ENCODE measurements at places on chromosomes 1 and 21. TPM values are rescaled to one million over a fixed set of nuclear protein-coding genes. Genes with fewer than 3 reads are reported as not detected.
A peak's percentile ranks its signal among the peaks of the same experiment; 100 is the strongest.

The TCP10L gene
- 2.6 TPM for total RNA-seq

The NR0B2 gene
- 4.5 TPM for total RNA-seq

The TMEM82 gene
- not detected for total RNA-seq

The ARHGEF19 gene
- total RNA-seq, result 2.1 TPM

- DNase-seq, result no peak
These were observed 21.2 kb downstream of the CRNN start for GRCh38 chr1:152392909-152393308.

DNA sequence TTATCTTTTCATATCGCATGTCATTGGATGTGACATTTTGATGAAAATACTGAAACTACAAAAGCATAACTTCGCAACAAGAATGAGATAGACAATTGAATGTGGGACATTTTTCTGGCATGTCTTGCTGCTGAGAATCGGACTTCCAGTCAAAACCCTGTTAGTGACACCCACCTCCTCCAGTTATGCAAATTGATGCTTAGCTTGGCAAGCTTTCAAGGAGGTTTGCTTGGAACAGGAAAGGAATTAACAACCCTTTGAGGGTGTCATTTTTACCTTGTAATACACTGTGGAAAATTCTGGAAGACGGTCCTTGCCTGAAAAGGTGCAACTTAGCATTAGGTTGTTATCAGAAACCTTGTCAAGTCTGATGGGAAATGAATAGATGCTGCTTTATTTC is 38.8 kb upstream of the FAM3B start:
- DNase-seq, result no peak

DNA sequence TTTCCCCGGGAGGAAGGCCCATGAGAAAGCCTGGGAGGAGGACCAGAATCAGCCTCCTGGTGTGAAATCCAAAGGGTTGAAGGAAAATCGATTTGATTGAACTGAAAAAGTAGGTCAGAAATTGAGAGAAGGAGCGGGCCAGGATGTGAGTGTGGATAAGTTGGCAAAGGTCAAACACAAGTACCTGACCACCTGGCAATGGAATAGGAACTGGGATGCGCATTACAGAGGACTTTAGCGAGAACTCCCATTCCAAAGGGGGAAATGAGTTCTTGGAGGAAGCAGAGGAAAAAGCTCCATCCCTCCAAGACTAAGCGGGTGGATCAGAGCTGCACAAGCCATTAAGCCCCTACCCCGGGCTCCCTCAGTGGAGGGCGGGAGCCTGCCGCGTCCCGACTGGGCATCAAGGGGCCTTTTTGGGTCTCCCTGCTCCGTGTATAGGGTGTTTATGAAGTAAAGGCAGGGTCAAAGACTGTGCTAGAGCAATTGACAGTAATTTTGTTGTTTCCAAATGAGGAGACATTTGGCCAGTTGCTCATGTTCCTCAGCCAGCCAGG is 56.4 kb downstream of the TGFB2 start:
- no peak for DNase-seq

DNA sequence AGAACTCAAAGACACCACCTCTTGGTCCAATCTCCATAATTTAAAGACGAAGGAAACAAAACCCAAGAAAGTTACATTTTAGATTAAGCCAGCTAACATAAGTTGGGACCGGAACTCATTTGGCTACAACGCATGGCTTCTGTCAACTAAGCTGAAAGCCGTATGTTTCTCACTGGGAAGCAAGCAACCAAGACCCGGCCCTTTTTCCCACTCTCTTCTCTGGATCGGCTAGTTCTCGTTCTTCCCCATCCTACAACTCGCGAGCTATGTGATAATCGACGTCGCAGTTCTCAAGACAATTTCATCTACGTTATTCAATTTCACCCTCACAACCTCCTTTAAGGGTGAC is 601 bp downstream of the CCT8 start:
- no peak for DNase-seq

- DNase-seq, result no peak
These were observed 1.4 kb downstream of the PSEN2 start for GRCh38 chr1:226871636-226872327.

DNA sequence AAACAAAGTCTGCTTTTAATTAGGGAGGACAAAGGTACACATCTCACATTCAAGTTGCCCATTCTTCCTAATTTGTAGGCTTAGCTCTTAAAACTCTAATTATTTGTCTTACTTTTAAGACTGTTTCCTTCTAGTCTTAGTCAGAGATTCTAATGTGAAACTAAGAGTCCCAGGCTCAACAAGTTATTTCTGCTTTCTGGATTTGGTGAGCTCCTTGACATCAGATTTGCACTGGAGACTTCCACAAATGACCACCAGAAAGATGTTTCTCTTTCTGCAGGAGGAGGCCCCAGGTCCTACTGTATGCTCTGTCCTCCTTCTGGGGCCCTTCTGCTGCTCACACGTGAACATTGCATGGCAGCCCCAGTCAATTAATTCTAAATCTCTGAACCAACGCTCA is 194.2 kb upstream of the JUN start:
- DNase-seq, result no peak

GRCh38 chr1:112808861-112809684 is 93.9 kb upstream of the PPM1J start:
- peak; percentile 79 for DNase-seq

- no peak for DNase-seq
These were observed 329.8 kb upstream of the BEND5 start for GRCh38 chr1:49106445-49106844.

DNA sequence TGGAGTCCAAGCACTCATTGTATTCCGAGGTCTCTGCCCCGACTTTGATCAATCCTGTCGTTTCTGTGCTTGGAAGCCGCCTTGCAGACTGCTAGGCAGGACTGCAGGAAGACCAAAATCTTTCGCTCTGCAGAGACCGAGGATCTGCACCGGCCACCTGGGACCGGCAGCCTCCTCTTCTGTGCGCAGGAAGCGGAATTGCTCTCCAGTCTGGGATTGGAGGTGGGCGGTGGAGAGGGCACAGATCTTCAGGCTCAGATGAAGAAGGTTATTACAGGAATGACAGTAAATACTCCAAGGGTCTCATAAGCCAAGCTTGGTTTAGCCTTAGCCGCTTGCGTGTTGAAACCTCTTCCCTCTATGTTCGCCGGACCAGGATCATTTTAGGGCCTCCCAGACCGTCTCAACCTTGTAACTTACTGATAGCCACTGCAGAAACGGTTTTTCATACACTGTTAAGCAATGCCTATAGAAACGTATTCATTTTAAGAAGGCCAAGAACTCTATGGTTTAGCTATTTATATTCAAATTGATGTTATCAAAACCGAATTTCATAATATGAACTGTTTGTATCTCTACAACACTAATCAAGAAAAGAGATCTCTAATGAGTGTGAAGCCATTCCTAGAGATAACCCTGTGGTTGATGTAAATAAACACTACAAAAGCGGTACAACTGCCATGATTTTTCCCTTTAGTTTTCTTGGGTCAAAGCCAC is 1.1 kb downstream of the MIA3 start:
- DNase-seq, result peak; percentile 28

- no peak for DNase-seq
These were observed 790.5 kb upstream of the TPTE start for GRCh38 chr21:9730866-9731265.

DNA sequence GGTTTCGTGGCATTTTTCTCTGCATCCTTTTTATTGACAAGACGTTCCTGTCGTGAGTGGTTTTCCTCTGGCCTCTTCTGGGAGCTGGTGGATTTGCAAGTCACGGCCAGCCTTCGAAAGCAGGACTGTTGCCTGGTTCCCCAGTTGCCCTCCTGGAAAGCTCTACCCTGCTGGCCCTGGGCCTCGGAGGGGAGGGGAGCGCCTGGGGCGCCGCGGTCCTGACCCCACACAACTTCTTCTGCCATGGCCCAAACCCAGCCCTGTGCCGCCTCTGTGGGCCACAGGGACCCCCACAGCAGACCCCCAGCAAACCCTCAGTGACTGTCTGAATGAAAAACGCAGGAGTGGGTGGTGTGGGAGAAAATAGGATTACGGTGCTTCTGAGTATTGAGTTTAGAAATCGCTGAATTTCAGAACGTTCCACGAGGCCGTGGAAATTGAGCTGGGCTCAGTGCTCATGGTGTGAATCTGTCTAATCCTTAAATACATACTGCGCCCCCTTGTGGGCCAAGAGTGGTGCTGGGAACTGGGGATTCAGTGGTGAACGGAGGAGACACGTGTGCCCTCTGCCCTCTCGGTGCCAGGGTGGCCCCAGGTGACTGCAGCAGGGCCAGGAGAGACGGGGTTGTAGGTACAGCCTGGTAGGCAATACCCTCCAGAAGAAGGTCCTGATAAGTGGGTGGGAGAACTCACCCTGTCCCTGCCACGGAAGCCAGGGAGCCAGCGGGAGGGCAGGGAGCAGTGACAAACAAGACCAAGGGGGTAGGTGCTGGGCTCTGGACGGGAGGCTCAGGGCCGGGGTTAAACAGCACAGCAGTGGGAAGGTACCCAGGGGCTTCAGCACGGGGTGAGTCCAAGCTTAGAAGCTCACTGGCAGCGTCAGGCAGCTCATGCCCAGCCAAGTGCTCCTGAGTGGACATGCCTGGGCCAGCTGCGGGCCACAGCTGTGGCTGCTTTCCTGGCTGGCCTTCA is 101.2 kb upstream of the COL6A1 start:
- peak; percentile 81 for DNase-seq

DNA sequence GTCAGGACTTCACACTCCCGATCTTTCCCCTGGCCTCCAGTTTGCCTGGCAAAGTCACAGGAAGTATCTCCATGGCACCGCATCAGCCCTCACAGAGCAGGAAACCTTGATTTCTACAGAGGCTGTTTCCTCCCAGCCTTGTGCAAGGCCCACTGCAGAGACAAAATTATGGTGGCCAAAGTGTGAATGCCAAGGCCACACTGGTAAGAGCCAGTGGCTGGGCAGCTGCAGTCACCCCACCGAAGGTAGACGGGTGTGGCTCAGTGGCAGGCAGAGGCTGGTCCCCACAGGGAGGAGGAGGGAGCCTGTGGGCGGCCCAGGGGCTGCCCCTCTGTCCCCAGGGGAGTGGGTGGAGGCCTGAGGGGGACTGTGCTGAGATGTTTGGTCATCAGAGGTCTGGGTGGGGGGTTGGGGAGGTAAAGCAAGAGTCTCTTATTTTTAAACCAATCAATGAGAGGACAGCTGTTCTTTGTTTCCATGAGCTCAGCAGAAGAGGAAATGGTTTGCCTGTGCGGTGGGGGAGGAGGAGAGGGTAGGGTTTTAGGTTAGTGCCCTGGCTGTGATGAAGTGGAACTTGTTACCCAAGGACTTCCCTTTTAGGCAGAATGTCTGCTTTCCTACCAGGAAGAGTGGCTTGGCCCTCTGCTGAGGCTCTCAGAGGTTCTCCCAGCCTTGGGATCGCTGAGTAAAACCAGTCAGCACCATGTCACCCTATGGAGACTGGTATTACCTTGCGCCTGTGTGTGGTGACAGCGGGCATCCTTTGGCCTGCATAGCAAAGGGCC is 18.0 kb upstream of the BTG2 start:
- DNase-seq, result peak; percentile 68

- no peak for DNase-seq
These were observed 6.0 kb downstream of the STMN1 start for GRCh38 chr1:25900219-25900618.

DNA sequence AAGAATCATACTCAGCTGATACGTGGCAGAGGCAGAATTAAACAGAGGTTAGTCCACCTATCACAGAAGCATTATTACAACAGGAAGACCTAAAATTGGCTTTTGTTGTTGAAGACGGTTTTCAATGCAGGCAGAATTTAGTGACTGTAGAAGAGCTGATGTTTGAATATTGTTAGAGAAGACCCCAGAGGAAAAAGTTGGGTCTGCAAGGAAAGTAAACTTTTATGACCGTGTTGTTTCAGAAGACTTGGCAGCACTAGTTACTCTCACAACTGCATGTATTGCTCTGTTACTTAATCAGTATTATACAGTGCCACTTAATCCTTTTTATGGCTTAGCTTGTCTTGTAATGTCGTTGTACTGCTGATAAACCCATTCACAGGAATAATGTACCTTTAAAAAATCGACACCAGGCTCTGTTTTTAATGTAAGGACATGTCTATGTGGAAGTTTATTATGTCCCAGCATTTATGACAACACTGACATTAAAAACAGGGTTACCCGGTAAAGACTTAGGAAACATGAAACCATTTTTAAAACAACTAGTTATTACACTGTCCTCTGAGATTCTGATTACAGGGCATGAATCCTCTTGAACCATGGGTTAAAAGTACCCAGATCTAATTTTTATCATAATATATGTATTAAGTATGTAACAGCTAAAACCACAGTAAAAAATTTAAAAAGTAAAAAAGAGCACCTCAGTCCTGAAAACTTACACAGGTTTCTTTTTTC is 235.4 kb downstream of the TTLL7 start:
- DNase-seq, result no peak

DNA sequence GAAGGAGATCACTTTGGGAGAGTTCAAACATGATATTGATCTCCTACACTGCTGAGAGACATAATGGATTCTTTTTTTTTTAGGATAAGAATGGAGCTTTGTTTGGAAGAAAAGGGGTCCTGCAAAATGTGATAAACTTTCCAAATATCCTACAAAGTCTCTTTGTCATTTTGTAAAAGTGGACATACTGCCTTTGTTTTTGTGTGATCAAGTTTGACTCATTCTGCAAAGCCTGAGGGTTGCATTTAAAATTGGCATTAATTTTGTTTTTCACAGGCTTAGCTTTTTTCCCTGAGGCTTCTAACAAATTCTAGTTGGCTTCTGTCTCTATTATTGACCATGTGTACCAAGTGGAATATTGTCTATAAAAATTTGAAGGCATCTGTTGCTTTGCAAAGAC is 113.2 kb downstream of the AK5 start:
- DNase-seq, result no peak

DNA sequence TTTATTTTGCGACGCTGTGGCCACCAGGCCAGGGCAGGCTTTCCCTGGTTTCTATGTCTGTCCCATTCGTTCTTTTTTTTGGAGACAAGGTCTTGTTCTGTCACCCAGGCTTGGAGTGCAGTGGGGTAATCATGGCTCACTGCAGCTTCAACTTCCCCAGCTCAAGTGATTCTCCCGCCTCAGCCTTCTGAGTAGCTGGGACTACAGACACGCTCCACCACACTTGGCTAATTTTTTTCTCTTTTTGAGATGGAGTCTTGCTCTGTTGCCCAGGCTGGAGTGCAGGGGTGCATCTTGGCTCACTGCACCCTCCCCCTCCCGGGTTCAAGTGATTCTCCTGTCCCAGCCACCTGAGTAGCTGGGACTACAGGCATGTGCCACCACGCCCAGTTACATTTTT is 43.4 kb upstream of the WNT4 start:
- no peak for DNase-seq

DNA sequence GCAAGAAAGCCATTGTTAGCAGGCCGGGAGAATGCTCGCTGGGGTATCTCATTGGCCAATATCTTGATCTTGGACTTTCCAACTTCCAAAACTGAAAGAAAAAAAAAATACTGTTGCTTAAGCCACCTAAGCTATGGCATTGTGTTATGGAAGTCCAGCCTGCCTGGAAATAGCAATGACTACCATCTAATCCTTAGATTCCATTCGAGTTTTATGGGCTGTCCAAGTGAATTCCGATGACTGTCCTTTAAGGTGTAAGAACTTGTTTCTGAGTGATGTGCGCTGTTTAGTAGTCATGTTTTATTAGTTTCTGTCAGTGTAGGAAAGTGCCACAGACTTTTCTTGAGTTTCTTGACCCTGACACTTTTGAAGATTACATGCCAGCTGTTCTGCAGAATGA is 762.6 kb downstream of the USP25 start:
- DNase-seq, result no peak

GRCh38 chr1:63276624-63277023 is 45.7 kb upstream of the FOXD3 start:
- DNase-seq, result no peak

- no peak for DNase-seq
These were observed 94.4 kb downstream of the KCNT2 start for GRCh38 chr1:196513821-196514220.
